ENCODE measurements at places on chromosomes 2 and 18. TPM values are rescaled to one million over a fixed set of nuclear protein-coding genes. Genes with fewer than 3 reads are reported as not detected.
A peak's percentile ranks its signal among the peaks of the same experiment; 100 is the strongest.

DNA sequence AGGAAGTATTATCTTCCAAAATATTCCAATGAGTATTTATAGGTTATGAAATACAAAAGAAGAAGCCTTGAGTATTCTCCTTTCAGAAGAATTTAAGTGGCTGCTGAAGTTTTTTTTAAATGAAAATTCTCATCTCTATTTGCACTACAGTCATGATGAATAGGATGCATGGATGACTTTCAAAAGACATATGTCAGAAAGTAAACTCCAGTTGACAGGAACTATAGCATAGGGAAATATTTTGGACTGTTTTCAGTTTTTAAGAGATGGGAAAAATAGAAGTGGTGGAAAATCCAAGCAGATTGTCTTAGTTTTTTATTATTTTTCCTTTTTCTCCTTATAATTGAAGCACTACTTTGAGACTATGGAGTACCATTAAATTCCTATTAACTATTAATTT lies 825.1 kb upstream of the FSHR start:
- DNase-seq = no peak

GRCh38 chr2:7749895-7750559 lies 832.8 kb downstream of the RNF144A start:
- DNase-seq = no peak

GRCh38 chr2:178109813-178110212 lies 2.4 kb upstream of the RBM45 start:
- no peak for DNase-seq

DNA sequence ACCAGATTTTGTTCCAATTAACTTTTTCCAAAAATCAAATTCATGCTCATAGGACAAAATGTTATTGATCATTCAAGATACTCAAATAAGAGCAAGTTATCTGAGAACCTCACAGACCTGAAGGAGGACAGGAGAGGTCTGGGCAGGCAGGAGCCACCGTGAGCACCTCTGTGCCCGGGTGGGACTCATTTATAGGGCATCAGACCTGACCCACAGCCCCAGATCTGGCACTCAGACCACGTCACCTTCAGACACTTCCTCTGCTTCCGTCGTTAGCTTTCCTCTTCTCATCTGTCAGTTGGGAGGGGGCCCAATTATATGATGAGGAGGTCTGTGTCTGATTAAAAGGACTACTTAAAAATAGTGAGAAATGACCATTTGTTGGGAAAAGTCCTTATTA lies 169.4 kb downstream of the EIPR1 start:
- DNase-seq = no peak

DNA sequence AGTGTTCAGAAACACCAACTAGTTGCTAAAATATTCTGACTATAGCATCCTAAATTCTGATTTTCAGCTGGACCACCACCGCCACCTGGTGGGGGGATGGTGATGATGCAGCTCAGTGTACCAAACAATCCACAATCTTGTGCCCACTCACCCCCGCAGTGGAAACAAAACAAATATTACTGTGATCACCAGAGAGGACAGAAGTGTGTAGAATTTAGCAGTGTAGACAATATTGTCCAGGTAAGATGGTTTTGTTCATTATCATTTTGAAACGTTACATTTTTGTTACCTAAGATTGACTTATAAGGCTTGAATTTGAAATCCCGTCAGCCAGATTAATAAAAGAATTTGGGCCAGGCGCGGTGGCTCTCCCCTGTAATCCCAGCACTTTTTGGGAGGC lies 31.7 kb upstream of the UBXN4 start:
- peak; percentile 46 for DNase-seq

DNA sequence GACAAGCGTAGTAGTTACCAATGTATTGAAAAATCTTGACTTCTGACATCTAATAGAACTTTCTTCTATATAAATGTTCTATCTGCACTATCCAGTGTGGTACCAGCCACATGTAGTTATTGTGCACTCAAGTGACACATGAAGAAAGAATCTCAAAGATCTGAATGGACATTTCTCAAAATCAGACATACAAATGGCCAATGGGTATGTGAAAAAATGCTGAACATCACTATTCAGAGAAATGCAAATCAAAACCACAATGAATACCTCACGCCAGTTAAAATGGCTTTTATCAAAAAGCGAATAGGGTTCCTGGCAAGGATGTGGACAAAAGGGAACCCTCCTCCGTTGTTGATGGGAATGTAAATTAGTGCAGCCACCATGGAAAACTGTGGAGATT lies 37.5 kb upstream of the SMCHD1 start:
- DNase-seq = no peak

DNA sequence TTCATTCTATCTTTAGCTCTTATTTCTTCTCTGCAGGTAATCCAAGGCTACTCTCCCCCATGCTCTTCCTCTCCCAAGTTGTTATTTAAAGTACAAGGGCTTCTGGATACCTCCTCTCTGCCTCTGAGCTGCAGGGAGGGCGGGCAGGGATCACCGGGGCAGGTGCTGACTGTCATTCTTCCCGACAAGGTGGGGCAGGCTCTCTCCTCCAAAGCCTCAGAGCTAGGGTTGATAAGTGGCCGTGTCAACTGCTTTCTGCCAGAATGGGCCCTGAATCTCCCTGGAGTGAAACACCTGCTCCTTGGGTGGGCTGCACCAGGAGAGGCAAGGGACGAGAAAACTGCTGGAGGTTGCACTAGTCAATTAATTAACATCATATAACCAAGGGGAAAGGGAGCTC lies 250.3 kb downstream of the SLC4A3 start:
- no peak for DNase-seq

The GAREM2 gene
- total RNA-seq = 4.2 TPM

GRCh38 chr2:109456776-109457175 lies 157.0 kb downstream of the SEPTIN10 start:
- no peak for DNase-seq

GRCh38 chr18:55402731-55403405 lies 185.1 kb downstream of the TCF4 start:
- DNase-seq = no peak

DNA sequence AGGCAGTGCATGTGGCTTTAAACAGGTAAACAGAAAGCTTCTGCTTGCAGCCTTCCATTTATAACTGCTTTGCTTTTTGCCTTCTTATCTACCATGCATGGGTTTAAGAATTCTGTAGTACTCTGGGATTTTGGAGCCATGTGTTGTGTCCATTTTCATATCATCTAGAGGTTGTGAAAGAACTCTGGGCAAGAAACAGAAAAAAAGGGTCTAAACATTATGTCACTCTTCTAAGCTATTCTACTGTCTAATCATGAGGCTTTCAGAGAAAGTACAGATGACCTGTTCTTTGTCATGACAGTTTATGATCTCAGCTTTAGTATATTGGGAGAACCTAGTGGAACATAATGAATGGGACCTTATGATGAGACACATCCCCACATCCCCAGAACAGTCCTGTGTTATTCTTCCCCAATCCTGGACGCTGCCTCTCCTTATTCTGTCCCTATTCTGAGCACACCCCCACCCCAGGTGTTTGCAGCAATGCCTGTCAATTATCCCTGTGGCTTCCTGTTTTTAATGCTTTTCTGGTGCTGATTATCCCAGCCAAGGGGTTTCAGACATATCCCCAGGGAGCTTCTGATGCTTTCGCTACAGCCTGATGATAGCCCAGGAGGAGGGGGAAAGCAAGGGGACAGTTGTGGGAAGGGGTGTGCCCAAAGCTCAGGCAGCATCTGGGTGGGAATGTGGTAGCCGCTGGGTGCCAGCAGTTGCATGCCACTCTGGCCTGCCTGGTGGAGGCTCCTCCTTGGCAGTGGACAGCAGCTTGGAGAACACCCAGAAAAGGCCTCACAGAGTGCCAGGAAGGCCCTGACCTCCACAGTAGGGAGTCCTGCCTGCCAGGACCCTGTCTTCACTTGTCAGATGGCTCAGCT lies 169.5 kb upstream of the MAP3K20 start:
- DNase-seq = peak; percentile 34

DNA sequence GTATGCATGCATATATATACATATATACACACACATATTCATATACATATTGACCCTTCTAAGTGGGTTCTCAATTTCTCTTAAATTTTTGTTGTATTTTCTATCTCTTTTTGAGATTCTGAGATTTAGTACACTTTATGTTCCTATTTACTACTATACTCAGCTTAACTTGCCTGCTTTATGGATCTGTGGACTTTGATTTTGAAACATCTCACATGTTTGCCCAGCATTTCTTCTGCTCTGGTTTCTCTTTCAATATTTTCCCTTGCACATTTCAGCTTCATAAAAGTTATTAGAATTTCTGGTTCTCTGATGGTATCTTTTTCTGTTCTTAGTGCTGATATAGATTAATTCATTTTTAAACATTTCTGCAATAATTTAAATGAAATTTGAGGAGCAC lies 380.6 kb downstream of the SPAG16 start:
- DNase-seq = no peak

The DES gene
- total RNA-seq = 7,519 TPM

DNA sequence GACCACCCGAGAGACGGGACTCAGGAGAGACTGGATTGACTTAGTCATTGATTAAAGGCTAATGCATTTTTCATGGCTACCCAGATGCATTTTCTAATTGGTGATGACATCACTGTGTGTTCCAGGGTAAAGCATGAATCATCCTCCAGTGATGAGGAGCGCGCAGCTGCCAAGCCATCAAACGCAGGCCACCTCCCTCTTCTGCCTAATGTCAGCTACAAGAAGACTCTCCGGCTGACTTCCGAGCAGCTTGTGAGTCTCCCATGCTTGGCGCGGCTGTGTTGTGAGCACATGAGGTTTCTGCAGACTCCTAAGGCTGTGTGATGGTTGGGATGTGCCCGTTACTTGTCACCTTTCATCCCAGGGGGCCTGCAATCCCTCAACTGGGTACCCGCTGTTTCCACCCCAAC lies 56.4 kb downstream of the LPIN1 start:
- no peak for DNase-seq

GRCh38 chr2:191299866-191300265 lies 54.7 kb downstream of the MYO1B start:
- no peak for DNase-seq

DNA sequence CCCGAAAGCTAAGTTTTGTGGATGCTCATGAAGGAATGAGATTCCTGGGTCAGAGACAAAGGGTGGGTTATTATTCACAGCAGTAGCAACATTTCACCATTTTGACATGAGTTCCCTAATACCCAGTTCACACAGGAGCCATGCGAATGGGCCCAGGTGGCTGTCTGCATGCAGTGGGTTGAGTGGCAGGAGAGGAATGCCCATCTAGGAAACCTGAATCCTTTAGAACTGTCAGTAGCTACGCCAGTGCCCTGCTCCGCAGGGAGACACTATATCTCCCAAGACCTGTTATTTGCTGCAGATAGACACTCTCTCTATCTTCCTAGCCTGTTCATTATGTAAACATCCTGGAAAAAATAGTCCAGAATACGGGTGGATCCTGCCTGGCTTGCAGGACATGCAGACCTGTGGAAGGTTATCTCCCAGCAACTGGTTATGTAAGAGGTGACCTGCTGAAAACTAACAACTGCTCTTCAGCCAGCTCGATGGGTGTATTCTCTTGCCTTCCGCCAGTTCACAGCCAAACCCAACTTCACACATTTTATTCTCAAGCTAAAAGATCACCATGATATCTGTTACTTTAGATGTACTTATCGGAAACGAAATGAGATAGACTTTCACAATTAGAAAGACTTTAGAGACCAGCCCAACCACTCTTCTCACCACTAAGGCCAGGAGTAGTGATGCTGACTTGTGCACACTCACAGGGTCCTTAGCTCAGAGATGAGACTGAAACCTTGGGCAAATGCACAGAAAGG lies 59.1 kb downstream of the MBP start:
- no peak for DNase-seq

GRCh38 chr2:63054841-63055225 lies 4.2 kb downstream of the OTX1 start:
- DNase-seq = no peak

DNA sequence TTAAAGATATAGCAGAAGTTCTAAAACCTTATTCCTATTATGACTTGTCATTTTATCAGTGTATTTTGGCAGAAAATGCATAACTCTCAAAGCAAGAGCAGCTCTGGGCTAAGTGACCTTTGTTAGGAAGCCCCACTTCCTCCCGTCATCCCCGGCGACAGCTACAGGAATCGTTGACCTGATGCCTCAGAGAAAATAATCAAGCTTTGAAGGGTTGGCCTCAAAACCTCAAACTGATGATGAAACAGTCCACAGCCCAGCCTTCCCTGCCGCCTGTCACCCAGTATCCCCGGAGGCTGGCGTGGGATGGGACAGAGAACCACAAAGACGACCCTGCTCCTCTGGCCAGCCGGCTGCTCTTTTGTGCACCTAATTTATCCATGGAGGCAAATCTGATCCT lies 65.3 kb downstream of the KCNF1 start:
- DNase-seq = no peak

The POTEC gene
- not detected for total RNA-seq

GRCh38 chr2:1081451-1082225 lies 131.0 kb downstream of the SNTG2 start:
- DNase-seq = peak; percentile 60

GRCh38 chr18:24397131-24397693 lies 412 bp downstream of the OSBPL1A start:
- no peak for DNase-seq

DNA sequence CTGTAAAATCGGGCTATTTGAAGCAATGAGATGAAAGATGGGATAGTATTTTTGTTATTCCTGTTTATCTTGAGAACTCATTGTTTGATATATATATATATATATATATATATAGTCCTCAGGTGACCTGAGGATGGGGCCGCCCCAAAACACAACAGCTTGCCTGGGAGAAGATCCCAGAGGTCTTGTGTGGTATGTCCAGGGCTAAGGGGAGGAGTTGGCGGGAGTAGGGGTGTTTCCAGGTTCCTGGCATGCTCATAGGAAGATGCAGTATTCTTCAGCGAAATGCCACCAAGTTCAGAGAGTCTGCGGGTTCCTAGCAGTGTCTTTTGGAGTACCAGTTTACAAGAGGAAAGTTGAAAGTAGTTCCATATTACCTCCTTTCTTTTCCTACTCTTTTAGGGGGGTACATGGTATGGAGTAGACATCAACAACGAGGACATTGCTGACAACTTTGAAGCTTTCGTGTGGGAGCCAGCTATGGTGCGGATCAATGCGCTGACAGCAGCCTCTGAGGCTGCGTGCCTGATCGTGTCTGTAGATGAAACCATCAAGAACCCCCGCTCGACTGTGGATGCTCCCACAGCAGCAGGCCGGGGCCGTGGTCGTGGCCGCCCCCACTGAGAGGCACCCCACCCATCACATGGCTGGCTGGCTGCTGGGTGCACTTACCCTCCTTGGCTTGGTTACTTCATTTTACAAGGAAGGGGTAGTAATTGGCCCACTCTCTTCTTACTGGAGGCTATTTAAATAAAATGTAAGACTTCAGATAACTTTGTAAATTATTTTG lies 18.3 kb downstream of the CCT7 start:
- DNase-seq = no peak

GRCh38 chr2:151630372-151630771 lies 103.9 kb downstream of the NEB start:
- DNase-seq = no peak

The CDK15 gene
- 0.44 TPM for total RNA-seq

- no peak for DNase-seq
These were observed 22.0 kb downstream of the MARCHF4 start for GRCh38 chr2:216350214-216350791.
